ENCODE measurements at places on chromosomes 6 and 20.

GRCh38 chr6:165487950-165488349 lies 175.1 kb downstream of the PDE10A start:
- no peak for DNase-seq

- no peak for DNase-seq
These were observed 155.0 kb downstream of the GRM1 start for GRCh38 chr6:146183831-146184230.

DNA sequence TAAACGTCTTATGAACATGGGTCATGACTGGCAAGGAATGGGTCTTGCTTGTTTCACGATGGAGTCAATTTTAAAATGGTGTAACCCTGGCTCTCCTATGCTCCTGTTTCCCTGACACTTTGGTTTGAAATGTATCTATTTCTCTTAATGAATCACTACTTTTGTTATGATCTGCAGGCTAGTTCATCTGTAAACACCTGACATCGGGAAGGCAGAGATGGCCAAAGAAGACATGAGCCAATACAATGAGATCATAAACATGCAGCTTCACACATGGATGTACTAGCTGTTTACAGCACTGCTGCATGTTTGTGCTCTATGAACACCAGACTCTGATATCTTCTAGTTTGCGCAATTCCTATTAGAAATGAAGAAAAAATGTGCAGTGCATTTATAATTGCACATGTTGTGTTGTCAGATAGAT lies 11.0 kb upstream of the RAD21L1 start:
- DNase-seq, result peak; percentile 10

GRCh38 chr6:150282806-150283205 lies 86.0 kb upstream of the IYD start:
- DNase-seq, result no peak

DNA sequence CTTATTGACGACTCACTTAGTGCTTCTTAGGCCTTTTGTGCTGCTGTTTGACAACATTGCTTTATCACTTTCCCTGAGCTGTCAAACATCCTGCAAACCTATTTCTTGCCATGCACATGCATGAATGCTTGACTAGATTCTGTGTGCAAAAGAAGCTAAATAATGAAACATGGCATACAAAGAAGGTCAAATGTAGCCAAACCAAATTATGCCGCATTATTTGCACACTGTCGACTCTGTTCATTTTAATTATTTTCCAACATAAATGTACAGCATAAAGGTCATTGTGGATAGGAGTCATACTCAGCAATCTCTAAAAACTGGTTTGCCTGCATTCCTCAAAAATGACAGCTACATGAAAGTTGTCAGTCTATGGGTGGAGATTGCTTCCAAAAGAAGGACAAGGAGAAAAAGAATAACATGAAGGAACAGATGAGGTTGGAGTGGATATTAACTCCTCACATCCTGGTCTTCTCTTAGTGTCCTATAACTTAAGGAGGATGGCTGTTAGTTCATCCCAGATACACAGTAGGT lies 123.1 kb upstream of the STXBP5 start:
- no peak for DNase-seq

GRCh38 chr6:81456416-81456815 lies 296.1 kb downstream of the TENT5A start:
- DNase-seq, result no peak

DNA sequence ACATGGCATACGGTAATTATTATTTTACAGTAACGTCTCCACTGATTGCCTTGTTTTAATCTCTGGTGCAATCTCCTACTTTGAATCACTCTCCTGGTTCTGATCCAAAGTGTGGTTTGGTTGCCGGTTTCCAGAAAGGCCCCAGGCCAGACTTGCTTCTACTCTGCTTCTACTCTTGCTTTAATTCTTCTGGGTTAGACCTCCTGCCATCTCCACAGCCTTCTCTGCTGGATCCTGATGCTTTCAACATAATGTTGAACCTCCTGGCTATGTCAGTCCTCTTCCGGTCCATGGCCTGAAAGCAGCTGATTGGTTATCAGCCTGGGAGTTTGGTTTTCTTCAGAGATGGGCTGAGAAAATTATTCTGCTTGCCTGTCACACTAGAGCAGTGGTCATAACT lies 266.5 kb upstream of the RIMS1 start:
- no peak for DNase-seq

DNA sequence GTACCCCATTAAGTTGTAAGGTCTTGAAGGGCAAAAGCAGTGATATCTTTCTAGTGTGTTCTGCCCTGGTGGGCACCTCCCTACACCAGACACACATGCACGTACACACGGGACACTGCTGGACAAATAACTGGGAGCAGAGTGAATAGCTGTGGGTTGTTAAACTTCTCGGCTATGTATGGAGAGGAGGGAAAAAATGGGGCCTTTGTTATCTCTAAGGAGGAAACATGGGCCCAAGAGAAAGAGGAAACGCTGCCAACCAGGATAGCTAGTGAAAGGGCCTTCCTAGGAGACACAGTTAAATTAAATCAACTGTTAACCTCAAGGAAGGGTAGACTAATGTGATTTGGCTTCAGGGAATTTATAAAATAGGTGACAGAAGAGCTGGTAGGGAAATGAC lies 169.7 kb downstream of the MYLK4 start:
- no peak for DNase-seq

DNA sequence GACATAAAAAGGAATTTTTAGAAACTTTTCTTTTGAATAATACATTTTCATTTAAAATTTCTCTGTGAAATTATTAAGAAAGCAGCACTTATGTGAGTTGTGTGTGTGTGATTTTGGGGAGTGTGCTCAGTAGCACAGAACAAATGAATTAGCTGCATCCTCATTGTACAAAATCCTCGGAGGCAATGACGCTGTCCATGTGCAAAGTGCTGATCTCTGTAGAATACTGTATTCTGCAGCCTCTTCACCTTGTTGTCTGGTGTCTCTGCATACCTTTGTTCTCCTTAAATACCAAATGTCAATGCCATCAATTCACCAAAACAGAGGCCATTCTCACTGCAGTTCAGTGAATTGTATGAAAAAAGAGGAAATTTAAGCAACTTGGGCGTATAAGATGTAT lies 838.4 kb downstream of the QKI start:
- no peak for DNase-seq

- no peak for DNase-seq
These were observed 154.5 kb upstream of the PLCB4 start for GRCh38 chr20:8914421-8914820.

GRCh38 chr20:3223994-3224680 lies 14.8 kb downstream of the ITPA start:
- DNase-seq, result no peak

GRCh38 chr20:38129248-38129865 lies 35.7 kb downstream of the TGM2 start:
- no peak for DNase-seq

DNA sequence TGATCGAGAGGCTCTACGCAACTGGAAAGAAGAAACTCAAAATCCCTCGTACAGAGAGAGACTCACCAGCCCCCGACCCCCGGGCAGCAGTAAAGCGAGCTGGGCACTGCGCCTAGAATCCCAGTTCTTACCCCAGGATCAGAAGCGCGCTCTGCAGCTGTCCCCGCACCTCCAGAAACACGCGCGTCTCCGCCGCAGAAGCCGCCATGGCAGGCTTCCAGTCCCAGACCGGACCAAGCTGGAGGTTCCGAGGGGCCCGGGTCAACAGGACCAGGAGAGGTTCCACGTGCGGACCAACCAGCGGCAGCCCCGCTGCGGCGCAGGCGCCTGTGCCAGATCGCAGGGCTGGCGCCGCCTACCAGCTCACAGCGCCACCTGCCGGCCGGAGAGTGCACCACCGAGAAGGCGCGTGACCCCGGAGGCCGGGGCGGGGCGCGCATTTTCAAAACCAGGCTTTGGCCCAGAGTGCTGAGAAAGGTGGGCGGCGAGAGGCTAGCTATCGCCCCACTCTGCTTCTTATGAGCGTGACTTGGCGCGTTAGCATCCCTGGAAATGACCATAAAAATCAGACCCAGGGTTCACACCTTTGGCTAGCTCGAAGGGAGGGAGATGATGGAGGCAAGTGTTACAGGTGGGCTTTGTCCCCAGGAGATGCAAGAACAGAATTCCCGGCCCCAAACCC lies at the start of gene UBE3D:
Gene UBE3D, minus strand, starts transcription at position 331 of the 682 bp plus-strand sequence. Its CDS starts 123 bp downstream, at position 208.
- peak; percentile 90 for DNase-seq

DNA sequence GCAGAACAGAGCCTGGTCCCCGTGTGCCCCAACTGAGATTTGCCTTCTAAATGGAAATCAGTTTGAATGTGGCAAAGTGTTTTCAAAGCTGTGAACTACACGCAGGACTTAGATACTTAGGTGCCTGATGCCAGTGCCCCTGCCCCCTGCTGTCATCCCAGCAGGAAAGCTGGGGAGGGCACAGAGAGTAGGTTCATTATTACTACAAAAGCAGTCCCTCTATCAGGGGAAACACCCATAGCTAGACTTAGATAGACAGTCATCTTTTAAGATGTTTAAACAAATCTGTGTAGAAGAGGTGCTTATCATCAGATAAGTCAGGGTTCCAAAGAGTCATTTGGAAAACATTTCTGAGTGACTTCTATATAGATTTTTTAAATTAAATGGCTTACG lies 155.0 kb upstream of the SNX9 start:
- DNase-seq, result no peak

DNA sequence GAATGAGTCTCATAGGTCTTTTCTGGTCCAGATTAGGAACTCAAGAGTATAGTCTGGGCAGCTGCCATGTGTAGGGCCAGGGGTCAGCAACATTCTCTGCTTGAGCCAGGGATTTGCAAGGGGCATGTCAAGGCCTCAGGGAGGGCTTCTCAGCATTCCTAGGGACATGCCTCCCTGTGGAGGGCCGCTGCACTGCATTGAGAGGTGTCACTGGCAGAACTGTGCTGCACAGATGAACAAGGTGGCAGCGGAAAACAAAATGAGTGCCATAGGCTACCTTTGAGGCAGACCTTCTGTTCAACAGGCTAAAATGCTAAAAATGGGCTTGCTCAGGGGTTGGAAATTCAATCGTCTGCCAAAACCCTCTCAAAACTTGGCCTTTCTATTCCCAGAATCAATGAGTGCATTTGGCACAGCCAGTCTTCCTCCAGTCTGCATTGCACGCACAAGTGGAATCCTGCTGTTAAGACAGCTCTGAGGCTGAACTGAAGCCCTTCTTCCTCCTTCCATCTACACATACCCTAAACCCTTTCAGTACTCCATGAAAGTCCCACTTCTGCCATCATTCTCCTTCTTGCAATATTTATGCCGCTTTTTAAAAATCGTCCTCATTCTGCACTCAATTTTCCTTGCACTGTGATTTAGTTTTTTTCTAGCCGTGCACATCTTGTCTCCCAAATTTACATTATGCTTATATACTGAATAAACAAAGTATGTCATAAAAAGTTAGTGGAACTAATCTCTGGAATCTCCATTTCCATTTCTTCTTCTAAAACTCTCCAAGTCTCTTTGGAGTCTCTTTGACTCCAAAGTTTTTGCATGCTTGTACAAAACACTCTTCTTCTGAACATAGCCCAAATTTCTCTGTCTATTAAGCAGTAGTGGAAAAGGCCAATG lies 51.7 kb downstream of the SLC26A8 start:
- no peak for DNase-seq

DNA sequence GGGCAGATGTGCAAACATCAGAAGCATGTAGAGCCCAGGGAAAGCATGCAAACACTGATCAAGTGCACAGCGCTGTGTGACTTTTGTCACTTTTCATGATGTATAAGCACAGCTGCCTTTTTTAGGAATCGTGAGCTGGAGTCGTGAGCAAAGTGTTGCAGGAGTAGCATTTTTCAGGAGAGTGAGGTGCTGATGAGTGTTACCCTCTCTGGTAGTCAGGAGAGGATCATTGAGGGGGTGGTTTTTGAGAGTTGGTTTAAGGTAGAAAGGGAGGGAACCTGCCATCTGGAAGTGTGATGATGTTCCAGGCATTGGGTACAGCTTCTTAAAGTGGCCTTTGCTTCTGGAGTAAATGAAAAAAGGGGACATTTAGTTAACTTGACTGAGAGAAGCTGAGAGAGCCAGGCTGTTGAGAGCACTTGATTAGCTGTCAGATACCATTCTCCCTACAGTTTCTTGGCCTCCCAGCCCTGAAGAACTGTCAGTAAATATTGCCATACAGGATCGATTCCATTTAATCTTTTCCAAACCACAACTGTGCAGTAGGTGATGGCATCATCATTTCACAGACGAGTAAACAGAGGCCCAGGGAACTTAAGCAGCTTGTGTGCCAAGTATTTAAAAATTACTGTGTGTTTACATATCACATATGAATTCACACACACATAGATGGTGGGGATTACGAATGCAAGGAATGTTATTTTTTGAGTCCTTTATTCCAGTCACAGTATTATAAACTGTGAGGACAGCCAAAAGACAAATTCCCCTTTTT lies 28.9 kb downstream of the TPD52L1 start:
- DNase-seq, result no peak

DNA sequence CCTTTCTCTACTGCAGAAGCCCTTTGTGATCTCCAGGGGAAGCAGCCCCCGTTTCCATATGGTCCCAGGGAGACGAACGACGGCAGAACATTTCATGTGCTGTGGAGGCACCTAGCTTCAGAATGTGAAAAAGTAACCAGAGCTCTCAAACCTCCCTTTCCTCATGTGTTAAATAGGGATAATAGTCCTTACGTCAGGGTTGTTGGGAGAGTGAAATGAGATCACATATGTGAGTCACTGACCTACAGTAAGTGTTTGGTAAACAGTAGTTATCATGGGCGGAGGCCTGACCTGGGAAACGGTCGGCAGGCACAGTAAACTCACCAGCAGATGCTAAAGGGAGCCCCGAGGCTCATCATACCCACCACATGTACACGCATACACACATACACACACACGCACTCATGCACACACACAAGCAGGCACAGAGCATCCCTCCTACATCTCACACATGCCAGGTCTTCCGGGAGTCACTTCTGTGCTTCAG lies 89.7 kb downstream of the LY86 start:
- no peak for DNase-seq

DNA sequence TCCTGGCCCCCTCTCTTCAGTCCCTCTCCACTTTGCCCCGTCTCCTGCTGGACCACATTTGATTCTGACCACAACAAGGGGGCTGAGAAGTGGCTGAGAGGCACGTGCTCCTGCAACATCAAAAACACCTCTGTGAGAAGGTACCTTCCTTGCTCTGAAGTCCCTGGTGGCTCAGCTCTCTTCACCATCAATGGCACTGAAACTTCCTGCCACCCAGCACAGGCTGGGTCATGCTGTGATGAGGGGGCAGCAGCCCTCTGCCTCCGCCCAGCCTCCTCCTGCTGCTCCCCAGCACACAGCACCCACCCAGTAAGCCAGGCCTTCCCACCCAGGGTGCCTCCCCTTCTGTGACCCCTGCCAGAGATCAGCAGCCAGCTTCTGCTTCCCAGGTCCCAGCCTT lies 10.3 kb downstream of the ZMYND8 start:
- no peak for DNase-seq

GRCh38 chr6:36276581-36277536 lies 7.0 kb downstream of the PNPLA1 start:
- DNase-seq, result no peak

DNA sequence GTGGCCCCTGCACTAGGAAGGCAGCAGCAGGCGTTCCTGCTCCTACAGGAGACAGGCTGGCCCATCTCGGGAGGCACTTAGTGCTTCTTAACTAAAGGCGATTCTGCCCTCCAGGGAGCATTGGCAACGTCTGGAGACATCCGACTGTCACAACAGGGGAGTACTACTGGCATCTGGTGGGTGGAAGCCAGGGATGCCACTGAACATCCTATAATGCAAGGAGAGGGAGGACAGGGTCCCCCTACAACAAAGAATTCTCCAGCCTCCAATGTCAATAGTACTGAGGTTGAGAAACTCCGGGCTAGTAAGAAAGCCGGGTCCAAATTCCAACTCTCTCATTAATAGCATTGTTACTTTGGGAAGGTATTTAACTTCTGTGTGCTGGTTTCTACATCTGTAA lies 119.4 kb upstream of the ARMC2 start:
- no peak for DNase-seq

Measured in T-helper 1 cell (primary cell).